ENCODE measurements at places on chromosomes 6 and 20. TPM values are rescaled to one million over a fixed set of nuclear protein-coding genes. Genes with fewer than 3 reads are reported as not detected.

The PAK5 gene
- total RNA-seq = not detected

The MAP7 gene
- not detected for total RNA-seq

GRCh38 chr6:145047891-145048290 is 687.4 kb downstream of the EPM2A start:
- no peak for DNase-seq
- no peaks in the 10 kb centered on the region for H3K36me3 ChIP-seq
- H3K4me1 ChIP-seq = no peaks in the 10 kb centered on the region
- H3K27me3 ChIP-seq = no peaks in the 10 kb centered on the region
- H3K27ac ChIP-seq = no peak overlapping the region

DNA sequence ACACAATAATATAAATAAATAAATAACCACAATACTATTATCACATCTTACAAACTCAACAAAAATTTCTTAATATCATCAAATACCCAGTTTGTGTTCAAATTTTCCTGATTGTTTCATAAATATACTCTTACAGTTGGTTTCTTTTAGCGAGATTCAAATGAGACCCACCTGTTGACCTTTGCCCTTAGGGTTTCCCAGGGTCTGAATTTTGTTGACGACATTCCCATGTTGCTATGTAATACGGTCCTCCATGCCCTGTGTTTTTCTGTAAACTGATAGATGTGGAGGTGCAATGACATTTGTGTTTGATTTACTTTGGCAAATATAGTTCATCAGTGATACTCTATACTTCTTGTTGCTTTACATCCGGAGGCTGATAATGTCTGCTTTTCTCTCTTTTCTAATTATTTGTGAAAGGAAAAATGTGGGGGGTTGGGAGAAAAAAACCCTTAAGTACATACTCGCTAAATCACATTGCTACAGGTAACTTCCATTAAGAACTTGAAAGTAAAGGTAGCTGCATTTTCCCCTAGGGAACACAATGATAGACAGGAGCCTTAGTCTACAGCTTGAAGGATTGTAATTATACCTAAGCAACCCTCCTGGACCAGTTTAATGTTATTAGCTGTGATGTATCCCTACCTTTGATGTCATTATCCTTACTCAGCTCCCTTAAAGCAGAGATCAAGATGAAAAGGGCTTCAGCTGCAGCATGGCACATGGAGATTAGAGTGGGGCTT is 6.6 kb downstream of the MOG start:
- no peak overlapping the region for H3K4me3 ChIP-seq
- no peaks in the 10 kb centered on the region for H3K27me3 ChIP-seq
- H3K27ac ChIP-seq = no peak overlapping the region
- H3K36me3 ChIP-seq = no peaks in the 10 kb centered on the region
- DNase-seq = no peak

DNA sequence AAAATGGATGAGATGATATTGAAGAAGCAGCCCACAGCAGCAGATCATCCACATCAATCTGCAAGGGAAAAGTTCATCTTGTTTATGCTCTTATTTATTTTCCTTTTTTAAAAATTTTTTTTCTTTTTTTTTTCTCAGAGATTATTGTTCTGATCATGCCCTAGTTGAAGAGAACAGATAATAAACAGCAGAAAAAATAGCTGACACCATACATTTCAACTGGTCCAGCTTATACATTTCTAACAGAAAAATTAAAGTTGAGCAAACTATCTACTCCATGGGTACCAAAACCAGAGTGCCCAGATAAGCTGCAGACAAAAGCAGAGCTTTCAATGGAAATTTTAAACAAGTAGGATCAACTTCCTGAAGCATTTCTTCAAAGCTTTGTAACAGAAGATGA is 9.3 kb downstream of the KIAA0319 start:
- no peaks in the 10 kb centered on the region for H3K27me3 ChIP-seq
- no peak overlapping the region for H3K4me3 ChIP-seq
- no peaks in the 10 kb centered on the region for H3K36me3 ChIP-seq
- H3K4me1 ChIP-seq = no peaks in the 10 kb centered on the region
- no peak for DNase-seq
- H3K27ac ChIP-seq = no peak overlapping the region

DNA sequence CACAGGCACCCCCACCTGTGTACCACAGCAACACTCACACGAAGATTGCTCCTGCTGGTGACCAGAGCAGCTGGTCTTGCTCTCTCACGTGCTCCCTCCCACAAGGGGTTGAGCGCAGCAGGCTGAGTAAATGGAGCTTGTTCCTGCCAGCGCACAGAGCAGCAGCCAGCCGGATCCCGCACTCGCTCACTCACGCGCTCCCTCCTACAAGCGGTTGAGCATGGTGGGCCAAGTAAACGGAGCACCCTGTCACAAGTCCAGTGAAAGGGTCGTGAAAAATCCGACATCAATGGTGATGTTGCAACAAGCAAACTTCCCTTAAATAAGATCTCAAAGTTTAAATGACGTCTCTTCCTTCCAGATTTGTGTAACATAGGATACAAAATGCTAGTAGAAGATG is 313.7 kb downstream of the FOXC1 start:
- no peak overlapping the region for H3K27ac ChIP-seq
- H3K27me3 ChIP-seq = no peaks in the 10 kb centered on the region
- no peak overlapping the region for H3K4me3 ChIP-seq
- no peaks in the 10 kb centered on the region for H3K4me1 ChIP-seq
- no peaks in the 10 kb centered on the region for H3K36me3 ChIP-seq
- DNase-seq = no peak

All from ascending aorta (tissue), 2 donors.